ENCODE measurements at places on chromosomes 16 and 17.
A peak's percentile ranks its signal among the peaks of the same experiment; 100 is the strongest.

DNA sequence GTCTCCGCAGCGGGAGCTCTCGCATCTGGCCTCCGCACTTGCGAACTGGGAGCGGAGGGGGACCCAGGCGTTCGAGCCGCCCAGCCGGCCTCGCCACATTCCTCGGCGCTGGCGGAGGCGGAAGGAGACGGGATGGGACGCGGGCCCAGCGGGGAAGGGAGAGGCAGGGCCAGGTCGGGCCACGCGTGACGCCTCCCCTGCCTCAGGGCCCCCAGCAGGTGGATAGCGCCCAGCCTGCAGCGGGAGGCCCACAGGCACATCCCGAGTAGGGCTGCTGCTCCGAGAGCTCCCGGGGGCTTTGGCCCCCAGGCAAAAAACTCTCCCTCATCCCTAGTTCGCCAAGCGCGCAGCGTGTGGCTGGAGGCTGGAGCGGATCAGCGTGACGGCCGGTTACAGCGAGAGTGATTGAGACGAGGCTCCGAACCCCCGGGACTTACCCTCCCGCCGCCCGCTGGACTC lies 800 bp downstream of the PLEKHH3 start:
- no peak for DNase-seq

- DNase-seq = no peak
Measured at GRCh38 chr17:71741836-71742235, 379.0 kb upstream of the SOX9 start.

DNA sequence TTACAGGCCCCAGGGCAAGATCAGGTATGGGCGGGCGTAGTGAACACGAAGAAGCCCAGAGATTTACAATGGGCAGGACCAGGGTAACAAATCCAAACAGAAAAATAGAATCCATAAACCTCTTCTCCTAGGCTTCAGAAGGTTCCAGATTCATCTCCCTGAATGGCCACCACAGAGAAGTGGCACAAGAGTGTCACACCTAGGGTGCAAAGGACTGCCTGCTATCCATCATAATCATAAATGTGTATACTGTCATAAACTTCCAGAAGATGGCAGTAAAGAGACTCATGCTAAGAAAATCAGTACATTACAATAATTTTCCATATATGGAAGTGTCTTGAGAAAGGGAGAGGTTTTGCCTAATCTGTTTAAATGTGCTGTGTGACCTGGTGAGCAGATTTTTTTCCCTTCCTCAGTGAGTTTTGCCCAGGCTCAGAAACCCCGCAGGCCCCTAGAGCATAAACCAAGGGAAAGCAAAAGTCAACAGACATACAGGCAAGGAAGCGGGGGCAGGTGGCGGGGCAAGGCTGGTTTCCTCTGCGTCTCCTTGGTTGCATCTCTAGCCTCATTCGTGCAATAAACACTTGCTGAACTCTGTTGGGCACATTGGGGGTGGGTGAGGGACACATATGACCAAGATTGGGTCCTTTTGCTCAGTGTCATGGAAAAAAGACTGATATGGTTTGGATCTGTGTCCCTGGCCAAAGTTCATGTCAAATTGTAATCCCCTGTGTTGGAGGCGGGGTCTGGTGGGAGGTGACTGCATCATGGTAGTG lies 92.0 kb upstream of the CDH5 start:
- peak; percentile 63 for DNase-seq

DNA sequence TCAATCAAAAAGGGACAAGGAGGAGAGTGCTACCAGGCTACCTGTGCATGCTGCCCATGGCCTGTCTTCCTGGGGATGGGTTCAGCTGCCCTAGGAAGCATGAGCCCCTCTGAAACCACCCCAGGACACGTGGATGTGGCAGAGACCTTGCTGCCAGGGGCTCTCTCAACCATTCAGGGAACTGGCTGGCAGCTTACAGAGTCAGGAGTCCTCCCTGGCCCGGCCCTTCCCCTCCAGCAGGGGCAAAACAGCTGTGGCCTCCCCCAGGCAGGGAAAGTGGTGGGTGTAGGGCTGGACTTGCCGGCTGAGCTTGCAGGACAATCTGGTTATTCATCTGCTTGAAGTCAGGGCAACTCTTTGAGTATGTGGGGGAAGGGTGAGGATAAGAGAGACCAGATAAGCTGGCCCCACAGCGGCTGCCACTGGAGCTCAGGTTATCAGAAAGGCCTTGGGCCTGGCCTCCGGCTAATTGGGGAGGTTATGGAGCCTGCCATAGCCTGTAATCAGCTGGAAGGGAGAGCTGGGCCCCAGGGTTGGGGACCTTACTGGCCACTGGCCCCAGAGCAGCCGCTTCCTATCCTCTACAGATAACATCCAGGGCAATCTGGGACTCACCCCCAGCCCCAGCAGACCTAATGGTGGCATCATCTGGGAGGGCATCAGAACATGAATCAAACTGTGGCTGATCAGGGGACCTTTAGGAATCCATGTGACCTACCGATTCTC lies 5.6 kb upstream of the TBX2 start:
- no peak for DNase-seq

DNA sequence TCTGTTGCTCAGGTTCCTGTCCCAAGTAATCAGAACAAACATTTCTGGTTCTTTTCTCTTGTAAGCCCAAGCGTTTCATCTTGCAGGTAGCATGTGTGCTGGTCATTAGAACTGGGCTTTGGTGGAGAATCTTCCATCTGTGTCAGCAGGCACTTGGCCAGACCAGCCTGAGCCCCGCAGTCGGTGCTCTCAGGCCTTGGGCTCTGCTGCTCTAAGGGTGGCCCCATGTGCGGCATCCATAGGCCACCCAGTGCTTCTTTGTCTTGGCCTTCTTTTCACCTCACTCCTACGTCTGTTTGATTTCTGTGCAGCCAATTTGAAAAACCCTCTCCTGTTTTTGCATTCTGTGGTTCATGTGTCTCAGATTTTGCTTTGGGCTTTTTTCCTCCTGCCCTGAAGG lies 51.6 kb downstream of the PLD6 start:
- DNase-seq = no peak

GRCh38 chr16:82963653-82964052 lies 336.9 kb downstream of the CDH13 start:
- DNase-seq = no peak

DNA sequence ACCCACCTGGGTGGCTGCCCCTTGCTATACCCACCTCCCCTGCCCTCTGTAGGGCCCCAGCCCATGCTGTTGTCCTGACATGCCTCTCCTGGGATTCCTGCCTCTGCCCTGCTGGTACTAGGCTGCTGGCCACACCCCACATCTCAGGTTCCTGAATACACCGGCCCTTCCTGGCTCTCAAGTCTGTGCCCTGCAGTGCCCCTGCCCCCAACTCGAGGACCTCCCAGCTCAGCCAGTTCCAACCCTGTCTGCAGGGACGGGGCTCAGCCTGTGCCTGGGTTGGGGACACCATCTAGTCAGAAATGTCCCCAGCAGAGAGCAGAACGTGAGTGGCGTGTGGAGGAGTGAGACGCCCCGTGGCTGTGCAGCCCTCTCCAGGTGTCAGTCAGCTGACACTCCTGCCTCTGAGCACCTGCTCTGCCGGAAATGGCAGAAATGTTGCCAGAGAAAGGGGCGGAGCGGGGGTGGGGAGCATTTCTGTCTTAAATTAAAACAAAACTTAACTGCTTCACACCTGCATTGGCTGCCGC lies 28.7 kb downstream of the ACSF3 start:
- DNase-seq = no peak

DNA sequence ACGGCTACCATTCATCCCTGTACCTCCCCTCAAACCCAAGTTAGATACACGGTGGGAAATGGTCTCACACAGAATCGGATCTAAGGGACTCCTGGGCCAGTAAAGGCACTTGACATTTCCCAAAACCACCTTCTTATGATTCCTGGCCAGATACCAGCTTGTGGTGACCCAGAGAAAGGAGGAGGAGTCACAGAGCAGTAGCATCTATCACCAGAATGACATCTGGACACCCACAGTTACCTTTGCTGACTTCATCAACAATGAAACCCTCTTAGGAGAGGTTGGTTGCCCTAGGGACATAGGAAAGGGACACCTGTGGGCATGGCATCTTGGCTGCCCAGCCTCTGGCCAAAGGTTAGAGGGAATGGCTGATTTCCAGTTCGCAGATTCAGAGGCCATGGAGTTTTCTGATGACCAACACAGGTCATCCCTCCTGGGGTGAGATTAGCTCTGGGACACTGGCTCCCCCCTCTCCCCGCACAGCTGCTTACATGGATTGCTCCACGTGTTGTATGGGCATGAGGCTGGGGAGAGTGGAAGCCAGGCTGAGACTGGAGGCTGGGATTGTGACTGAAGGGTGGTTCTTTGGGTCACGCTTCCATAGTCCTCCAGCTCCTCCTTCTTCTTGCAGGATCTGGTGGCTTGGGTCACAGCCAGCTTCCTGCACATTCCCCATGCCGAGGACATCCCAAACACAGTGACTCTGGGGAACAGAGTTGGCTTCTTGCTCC lies 1.4 kb upstream of the AOC3 start:
- no peak for DNase-seq

- no peak for DNase-seq
Measured at GRCh38 chr16:50257876-50258275, 8.5 kb upstream of the ADCY7 start.

DNA sequence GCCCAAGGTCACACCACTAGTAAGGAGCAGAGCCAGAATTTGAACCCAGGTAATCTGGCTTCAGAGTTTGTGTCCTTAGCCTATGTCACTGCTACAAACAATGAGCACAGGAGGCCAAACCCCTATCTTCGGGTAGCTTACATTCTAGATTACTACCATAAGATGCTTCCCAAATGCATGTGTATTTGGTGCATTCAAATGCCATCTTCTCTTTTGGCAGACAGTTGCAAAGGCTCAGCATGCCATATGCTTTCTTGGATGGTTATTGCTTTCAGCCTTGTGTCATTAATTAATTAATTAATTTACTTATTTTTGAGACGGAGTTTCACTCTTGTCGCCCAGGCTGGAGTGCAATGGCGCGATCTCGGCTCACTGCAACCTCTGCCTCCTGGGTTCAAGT lies 80.7 kb downstream of the DNAH3 start:
- DNase-seq = no peak

Data from HAP-1 (cell line).